ENCODE measurements at places on chromosomes 7 and 10.
A peak's percentile ranks its signal among the peaks of the same experiment; 100 is the strongest.

GRCh38 chr10:114188001-114188400 lies 8.8 kb downstream of the TDRD1 start:
- no peak for DNase-seq

- DNase-seq = no peak
Observed at GRCh38 chr10:124741922-124742412, 2.2 kb downstream of the FAM53B start.

DNA sequence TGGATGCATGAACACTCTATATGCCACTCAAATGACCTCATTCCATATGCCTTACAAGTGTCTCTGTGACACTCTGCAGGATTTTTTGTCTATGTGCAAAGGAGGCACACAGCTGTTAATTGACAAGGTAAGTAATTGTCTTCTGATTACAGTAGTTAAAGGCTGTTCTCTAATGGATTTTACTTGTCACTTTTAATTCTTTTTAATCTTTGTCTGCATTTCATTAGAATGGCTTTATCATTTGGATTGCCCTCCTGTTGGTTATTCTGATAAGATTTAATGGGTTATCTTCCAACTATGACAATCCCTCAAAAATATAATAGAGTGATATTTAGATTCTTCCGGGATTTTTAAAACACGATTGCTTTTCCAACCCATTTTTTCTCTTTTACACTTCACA lies 290.0 kb upstream of the TEX47 start:
- DNase-seq = no peak

GRCh38 chr7:11415101-11415500 lies 416.9 kb downstream of the THSD7A start:
- no peak for DNase-seq

GRCh38 chr10:43372765-43373361 lies 1.4 kb downstream of the FXYD4 start:
- DNase-seq = no peak

DNA sequence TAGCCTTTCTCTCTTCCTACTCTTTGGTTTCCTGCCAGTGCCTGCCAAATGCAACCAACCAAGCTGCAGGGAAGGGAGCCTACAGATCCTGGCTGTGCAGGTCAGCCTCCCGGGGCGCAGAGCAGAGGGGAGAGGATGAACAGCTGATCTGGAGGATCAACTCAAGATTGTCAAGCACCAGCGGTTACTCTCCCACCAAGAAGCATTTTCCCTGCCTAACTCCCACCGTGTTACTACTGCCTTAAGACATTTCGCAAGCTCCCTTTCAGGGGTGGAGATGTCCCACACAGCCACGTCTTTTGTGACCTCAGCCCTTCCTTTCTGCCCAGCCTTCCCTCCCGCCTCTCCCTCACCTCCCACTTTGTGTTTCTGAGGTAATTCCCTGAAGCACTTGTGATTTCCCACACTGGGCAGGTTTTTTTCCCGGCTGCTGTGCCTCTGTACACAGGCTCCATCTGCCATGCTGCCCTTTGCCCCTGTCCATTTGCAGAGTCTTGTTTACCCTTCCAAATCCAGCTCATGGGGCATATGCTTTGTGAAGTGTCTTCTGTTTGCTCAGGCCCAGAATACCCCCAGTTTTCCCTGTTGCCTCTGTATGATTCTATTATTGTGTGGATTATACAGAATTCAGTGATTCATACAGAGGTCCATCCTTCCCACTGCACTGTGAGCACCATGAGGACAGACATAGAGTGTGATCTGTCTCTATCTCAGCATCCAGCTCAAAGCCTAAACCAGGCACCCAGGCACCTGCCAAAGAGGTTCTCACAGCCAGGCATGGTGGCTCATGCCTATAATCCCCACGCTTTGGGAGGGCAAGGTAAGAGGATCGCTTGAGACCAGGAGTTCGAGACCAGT lies 40.9 kb upstream of the PAPSS2 start:
- peak; percentile 63 for DNase-seq

DNA sequence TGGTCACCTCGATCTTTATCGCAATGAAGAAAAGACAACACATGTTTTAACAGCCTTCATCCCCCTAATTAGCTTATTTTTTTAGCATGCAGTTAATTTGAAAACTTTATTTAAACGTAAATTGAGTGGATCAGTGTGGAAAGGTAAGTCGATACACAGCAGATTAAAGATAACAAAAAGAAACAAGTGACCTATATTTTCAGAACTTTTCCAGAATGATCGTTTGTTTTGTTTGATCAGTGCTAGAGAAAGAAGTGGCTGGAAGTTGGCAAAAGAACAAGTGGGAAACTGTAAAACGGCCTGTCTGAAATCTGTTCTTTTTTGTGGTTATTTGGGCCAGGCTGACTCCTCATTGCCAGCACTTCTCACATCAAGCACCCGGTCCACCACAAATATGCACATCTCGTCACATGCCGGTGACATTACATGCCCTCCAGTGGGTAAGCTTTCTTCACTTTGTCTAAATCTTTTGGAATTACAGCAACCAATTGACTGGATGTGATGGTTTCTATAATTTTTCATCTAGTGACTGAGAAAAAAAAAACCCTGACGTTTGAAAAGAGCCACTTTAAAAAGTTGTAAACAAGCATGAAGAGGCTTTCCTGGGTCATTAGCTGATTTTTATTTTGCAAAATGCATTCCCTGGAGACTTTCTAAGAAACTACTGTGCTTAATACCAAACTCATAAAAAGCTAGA lies 33.2 kb downstream of the C7orf33 start:
- DNase-seq = no peak

GRCh38 chr10:29873941-29874484 lies 185.4 kb downstream of the JCAD start:
- DNase-seq = no peak

GRCh38 chr7:109864230-109864629 lies 1226.7 kb upstream of the LRRN3 start:
- no peak for DNase-seq

GRCh38 chr7:54841772-54842697 lies 83.0 kb upstream of the SEC61G start:
- peak; percentile 2 for DNase-seq

- no peak for DNase-seq
Observed at GRCh38 chr10:8136736-8137135, 82.2 kb downstream of the GATA3 start.

- no peak for DNase-seq
Observed at GRCh38 chr10:127386606-127387327, 162.3 kb upstream of the NPS start.

- DNase-seq = no peak
Observed at GRCh38 chr7:96023387-96023786, 251.0 kb downstream of the DYNC1I1 start.

DNA sequence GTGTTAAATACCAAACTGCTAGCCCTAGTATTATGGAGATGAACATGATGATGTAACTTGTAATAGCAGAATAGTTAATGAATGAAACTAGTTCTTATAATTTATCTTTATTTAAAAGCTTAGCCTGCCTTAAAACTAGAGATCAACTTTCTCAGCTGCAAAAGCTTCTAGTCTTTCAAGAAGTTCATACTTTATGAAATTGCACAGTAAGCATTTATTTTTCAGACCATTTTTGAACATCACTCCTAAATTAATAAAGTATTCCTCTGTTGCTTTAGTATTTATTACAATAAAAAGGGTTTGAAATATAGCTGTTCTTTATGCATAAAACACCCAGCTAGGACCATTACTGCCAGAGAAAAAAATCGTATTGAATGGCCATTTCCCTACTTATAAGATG lies 33.2 kb downstream of the SIRT1 start:
- DNase-seq = no peak

- DNase-seq = no peak
Observed at GRCh38 chr7:141073173-141073640, 657 bp upstream of the TMEM178B start.

DNA sequence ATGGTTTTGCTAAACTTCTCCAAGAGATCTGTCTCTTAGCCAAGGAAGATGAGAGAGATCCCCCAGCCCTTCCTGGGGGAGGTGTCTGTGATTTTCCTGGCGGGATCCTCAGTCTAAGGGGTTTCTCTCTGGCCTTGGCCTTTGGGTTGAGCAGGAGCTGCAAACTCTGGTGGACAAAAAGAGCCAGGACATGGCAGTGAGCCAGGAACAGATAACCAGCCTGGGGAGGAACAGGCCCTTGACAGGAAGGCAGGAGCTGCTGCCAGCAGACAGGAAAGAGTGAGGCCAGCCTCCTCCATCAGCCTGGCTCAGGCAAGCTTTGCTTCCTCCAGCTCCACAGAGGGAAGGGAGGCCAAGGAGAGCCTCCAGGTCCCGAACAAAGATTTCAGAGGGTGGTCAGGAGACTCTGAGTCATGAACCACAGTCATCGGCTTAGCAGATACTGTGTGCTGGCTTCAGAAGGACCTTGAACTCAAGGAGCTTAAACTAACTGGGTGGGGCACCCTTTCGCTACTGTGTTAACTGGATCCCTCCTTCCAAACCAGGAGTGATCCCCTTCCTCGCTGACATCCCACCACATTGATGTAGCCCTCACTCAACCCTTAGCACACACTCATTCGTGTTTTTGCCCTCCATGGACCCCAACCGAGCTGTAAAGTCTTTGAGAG lies 34.7 kb downstream of the DDIT4 start:
- peak; percentile 33 for DNase-seq

DNA sequence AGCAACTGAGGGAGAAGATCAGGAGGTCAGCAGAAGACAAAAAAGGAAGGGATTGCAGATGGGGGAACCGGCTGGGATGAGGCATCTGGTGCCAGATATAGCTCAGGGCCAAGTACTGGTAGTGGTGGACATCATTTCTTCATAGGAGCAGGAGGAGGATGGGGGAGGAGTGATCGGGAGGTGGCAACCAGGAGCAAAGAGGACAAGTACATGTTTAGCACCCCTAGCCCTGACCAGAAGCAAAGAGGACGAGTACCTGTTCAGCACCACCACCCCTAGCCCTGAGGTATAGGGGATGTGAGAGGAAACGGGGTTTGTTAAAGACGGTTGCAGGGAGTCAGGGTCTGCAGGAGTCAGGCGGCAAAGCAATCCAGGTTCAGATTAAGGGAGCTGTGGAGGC lies 84.5 kb upstream of the NPS start:
- no peak for DNase-seq

Data from DMS153 (cell line).